Karpas-422 (cell line): ENCODE measurements at places on chromosomes 11 and 22.
A peak's percentile ranks its signal among the peaks of the same experiment; 100 is the strongest.

GRCh38 chr22:24413736-24414385 lies 13.5 kb upstream of the ADORA2A start:
- DNase-seq = no peak

DNA sequence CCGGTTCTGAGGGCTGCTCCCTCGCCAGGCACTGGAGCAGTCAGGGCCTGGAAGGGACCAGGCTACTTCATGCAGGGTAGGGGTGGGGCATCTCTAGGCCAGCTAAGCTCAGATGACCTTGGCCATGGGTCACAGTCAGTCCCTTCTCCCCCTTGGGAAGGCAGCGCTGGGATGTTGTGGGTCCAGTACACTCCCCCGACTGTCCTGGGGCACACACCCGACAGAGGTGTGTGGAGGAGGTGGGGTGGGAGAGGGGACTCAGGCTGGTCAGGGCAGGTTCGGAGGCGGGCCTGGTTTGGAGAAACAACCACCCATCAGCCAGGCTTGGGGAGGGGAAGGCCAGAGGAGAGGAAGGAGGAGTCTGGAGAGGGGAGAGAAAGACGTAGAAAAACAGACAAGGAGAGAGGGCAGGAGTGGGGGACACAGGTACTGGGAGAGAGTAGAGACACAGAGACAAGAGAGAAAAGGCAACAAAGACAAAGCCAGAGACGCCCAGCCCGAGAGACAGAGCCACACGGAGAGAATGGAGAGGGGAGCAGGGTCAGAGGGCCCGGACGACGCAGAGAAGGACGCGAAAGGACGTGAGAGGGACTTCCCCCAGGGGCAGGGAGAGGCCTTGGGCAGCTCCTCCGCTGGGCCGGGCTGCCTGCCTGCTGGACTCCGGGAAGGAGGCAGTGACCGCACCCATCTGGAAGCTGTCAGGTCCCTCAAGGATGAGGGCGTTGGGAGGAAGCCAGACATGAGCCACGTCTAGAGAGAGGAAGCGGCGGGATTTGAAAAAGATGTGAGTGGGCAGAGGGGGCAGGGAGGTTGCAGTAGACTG lies 30.6 kb upstream of the TSKU start:
- DNase-seq = no peak

DNA sequence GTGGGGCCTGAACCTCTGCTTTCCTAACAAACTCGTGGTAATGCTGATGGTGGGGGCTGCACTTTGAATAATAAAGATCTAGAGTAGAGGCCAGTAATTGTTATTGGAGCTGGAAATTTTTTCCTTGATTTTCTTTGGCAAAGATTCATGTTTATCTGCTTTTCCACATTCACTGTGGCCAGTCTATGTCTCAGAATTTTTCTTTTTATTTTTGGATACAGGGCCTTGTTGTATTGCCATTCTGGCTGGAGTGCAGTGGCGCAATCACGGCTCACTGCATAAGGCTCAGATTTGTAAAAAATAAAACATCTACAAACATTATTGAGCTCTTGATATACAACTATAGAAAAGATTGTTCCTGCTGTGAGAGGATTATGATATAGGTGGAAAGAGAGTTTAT lies 1.6 kb downstream of the TMEM135 start:
- no peak for DNase-seq

GRCh38 chr11:108871867-108872266 lies 207.0 kb downstream of the DDX10 start:
- no peak for DNase-seq

- DNase-seq = no peak
These were observed 298.2 kb downstream of the DDX10 start for GRCh38 chr11:108963118-108963517.

GRCh38 chr11:123110397-123110796 lies 48.5 kb upstream of the HSPA8 start:
- no peak for DNase-seq

DNA sequence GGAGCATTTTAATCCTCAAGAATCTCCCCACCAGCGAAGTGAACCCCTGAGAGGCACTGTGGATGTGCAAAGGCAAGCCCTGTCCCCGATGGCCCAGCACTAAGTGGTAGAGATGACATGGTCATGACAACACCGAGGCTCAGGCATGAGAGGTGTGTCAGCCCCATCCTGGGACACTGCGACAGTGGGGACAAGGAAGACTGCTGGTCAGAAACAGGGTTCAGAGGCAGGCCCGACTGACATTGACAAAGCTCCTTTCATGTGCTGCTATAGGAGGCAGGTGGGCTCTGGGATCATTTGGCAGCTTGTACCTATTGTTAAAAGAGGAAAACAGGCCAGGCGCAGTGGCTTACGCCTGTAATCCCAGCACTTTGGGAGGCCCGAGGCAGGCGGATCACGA lies 54.3 kb upstream of the MYEOV start:
- no peak for DNase-seq

DNA sequence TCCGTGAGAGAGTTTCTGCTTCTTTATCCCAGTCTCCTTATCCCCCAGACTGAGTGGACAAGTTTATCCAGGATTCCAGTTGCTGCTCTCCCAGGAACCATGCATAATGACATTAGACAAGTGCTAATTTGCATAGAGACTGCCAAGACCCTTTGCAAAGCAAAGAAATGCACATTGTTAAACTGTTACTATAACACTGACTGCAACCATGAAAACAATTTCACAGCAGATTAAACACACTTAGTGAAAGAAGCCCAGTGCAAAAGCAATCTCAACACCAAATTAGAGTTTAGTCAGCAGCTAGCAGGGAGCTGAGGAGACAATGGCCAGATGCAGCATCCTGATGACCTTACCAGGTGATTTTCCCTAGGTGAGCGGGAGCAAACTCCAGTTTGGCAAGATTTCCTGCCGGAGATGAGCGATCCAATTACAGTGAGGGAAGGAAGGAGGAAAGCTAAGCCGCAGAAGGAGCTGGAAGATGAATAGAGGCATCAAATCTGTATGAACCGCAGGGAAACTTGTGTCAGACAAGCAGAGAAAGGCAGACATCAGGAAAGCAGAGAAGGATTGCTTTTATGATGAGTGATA lies 273.8 kb upstream of the B3GAT1 start:
- no peak for DNase-seq

DNA sequence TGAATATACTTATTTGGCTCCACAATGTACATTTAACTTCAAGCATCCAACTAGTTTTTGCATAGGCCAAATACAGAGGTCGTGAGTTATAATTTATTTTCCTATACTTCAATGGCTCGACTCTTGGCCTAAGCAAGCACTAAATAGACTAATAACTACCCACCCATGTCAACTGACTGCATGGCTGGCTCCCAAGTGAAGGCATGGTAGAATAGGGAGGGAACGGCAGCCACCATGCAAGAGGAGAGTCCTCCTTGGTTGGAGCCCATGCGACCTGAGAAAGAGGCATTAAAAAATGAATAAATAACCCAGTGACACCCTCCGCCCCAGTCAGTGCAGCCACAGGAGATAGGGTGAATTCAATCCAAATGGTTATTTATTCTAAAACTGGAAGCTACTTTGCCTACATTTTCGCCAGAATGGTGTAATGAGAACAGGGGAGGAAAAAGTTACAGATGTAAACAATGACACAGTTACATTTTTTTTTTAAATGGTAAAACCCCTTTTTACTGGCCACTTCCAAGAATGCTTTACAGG lies 4.9 kb downstream of the GNG3 start:
- peak; percentile 41 for DNase-seq

- no peak for DNase-seq
These were observed 83.7 kb downstream of the MAML2 start for GRCh38 chr11:96259134-96259830.

GRCh38 chr22:41841085-41841712 lies 8.3 kb downstream of the SREBF2 start:
- no peak for DNase-seq

DNA sequence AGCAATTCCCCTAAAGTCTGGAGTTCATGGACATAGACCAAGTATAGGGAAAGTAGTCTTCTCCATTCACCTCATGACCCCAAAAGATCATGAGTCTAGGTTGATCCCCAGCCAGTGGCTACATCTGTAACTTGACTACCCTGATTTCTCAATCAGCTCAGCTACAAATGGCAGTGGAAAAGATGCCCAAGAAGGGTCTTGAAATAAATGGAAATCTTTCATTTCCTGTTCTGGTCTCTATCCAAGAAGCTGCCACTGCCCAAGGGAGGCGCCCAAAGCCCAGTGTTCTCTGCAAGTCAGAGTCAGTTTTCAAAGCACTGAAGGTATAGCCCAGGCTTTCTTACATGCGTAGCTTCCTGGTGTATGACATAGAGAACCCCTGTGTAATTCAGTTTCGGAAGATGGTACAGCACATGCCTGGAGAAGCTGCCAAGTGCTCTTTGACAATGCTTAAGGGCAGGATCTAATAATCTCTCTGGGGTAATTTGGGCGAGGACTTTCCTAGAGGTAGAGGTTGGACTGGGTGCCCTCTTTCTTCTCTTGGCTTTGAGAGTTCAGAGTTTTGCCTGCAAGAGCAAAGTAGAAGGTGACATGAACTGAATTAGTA lies 101.1 kb downstream of the ADAMTS15 start:
- DNase-seq = no peak

DNA sequence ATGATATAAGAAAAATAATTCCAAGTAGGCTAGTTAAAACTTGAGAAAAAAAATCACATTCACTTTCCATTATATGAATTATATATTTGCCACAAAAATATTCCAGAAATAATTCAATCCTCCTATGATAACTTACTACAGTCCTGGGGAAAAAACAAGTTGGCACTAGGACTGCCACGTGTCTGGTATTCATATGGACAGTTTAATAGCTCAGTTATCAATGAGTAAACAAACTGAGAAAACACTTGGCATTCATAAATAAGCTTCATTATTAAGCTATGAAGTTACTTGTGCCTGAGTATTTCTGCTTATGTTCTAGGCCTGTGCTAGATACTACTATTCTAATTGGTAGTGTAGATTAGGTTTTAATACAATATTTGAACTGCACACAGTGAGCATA lies 22.5 kb upstream of the MAML2 start:
- no peak for DNase-seq

DNA sequence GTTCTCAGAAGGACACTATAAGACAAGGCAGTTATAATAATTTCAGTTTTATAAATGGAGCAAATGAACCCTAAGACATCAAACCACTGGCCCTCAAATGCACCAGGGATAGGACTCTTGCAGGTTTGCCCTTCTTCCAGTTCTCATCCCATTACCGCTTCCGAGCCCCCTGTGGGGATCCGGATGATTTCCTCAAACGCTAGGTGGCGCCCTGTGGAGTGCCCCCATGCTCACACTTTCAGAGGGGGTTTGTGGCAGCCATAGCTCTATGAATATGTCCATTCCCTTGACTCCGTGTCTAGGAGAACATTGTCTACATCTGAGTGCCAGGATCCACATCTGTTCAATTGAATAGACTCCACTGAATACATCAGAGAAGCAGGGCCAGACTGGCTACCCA lies 816.3 kb downstream of the NTM start:
- DNase-seq = no peak

DNA sequence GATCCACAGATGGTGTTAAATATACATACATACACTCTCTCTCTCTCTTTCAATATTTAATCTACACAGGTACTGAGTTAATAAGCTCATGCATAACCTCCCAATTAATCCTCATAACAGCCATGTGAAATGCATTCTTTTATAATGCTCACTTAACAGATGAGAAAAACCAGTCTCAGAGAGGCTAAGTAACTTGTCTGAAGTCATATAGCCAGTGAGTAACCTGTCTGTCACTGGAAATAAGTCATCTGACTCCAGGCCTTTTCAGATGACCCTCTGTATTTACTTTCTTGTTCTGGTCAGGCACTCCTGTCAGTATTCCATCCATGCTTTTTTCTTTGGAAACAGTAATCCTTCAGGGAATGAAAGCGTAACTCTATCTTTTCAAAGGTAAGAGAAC lies 594.0 kb upstream of the TENM4 start:
- DNase-seq = no peak

GRCh38 chr11:65954771-65955170 lies 6.8 kb upstream of the SART1 start:
- DNase-seq = no peak

- peak; percentile 61 for DNase-seq
These were observed 9.4 kb downstream of the CBX6 start for GRCh38 chr22:38862375-38863329.

GRCh38 chr22:43036282-43036829 lies 21.4 kb upstream of the PACSIN2 start:
- no peak for DNase-seq
